NCI-H187 treated with DMSO at 0.1 percent for 48 hours (cell line): ENCODE measurements at places on chromosomes 3 and 15.

DNA sequence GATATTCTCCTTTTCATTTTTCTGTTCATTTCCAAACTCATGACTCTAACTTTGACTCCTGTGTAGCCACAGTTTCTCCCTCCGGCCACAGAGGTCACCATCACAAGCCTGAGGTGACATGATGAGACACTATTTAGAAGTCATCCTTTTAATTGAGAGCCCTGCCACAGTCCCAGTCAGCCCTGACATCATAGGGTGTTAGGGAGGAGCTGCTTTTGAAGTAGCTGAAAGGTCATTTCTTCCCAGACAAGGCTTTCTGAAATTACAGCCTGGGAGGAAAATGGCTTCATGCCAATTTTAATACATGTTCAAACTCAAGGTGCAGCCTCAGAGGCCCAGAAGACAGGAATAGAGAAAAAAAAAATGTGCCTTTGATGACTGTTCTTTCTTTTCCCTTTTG is 532.8 kb upstream of the TGFBR2 start:
- DNase-seq, result no peak

GRCh38 chr3:47578691-47579632 is at the start of gene CSPG5:
TSS of gene CSPG5 (minus strand) at chr3:47578865. CDS start at chr3:47578693, 172 bp downstream.
- no peak for DNase-seq

DNA sequence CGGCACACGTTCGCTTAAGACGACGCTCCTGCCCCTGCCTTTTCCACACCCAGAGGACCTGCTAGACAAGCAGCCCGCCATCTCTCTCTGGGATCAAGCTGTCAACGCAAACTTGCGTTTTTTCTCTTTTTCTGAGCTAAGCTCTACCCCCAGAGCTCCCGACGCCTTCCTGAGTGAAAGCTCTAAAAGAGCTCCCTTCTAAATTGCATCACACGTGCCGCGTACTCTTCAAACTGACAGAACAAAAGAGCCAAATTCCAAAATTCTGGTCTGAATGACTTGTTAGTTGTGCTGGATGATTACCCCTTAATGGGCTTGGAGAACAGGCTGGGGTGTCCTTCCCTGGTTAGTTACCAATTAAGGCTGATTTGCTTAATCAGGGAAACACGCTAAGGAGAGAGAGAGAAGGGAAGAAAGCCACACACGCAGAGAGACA is 81.2 kb downstream of the MDFIC2 start:
- no peak for DNase-seq

GRCh38 chr3:11582191-11582968 is 61.3 kb downstream of the VGLL4 start:
- DNase-seq, result no peak

GRCh38 chr3:191521055-191521454 is 60.1 kb downstream of the PYDC2 start:
- DNase-seq, result no peak

DNA sequence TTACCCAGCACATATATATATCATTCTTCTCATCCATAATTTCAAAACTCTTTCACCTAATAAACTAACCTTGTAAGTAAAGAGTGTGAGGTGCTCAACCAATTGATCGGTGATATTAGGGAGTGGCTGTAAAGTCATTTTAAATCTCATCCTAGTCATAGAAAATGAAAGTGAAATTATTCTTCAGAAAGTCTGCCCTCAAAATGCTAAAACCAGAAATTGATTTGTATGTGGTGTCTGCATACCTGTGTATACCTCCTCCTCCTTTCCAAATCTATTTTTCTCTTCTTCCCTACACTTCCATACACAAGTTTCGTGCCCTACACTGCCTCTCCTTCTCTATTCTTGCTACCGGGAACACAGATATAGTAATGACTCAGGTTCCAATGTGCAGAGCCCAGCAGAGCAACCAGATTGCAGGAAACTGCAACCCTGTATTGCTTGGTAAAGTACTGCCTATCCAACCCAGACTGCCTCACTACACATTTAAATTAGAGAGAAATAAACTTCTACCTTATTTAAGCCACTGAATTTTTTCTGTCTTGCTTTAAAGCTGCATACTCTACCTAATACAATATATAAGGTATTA is 7.4 kb upstream of the TBC1D5 start:
- no peak for DNase-seq

DNA sequence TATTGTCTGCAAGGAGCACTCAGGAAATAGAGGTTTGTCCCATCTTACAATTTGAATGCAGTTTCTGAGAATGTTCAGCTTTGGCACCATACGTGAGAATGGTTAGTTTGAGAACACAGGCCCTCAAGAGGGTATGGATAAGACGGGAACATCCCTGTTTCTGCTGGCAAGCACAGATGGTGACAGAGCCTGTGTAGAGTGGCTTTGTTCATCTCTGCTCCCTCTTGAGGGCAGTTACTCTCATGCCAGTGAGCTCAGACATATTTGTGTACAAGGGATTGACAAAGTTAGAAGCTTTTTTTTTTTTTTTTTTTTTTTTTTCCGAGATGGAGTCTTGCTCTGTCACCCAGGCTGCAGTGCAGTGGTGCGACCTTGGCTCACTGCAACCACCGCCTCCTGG is 71.5 kb upstream of the FILIP1L start:
- no peak for DNase-seq

GRCh38 chr15:78638658-78639314 is 2.2 kb downstream of the CHRNB4 start:
- DNase-seq, result no peak

DNA sequence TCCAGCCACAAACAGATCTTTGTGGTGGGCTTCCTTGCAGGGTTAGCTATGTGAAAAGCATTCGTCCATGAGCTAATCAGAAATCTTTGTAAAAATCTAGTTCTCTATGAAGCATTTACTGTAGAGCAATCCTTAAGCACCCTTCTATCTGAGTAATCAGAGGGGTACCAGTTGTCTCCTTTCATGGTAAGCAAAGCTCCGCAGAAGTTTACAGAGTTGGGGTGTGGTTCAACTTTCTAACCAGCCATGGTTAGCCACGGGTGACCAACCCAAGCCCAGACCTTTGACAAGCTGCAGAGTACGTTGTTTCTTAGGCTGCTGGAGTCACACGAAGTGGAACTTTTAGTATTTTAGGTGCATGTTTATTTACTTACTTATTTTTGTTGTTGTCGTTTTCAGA is 77.4 kb downstream of the FLNB start:
- no peak for DNase-seq

- DNase-seq, result peak; percentile 19
Measured at GRCh38 chr3:171566803-171567422, 106.7 kb upstream of the TNIK start.

GRCh38 chr15:51450001-51450400 is 108.5 kb downstream of the GLDN start:
- DNase-seq, result no peak

DNA sequence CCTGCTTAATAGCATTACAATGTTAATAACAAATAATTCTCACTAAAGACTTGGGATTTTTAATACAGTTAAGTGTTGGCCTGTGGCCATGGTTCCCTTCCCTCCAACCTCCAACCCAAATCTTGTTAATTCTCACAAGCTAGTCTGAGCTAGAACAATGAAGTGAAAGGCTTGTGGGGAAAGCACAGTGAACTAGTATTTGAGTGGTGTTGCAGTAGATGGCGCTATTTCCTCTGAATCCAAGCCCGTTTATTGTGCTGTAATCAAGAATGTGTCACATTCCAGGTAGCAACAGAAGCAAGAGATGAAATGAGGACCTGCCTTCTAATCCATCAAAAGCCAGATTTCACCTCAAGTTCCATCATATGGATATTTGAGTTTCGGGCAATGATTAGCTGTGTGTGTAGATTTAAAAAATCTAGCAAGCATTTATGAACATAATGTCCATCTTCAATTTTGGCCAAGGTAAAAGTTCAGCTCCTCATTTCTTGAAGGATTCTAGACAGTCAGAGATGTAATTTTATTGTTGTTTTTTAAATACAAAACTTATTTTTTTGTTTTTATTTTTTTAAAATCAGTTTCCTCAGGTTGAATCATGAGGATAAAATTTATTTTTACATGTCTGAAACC is 160.7 kb downstream of the SQOR start:
- DNase-seq, result peak; percentile 31

GRCh38 chr3:150396491-150396890 is 11.6 kb upstream of the TSC22D2 start:
- no peak for DNase-seq
